ENCODE measurements at places on chromosomes 6 and 20. TPM values are rescaled to one million over a fixed set of nuclear protein-coding genes. Genes with fewer than 3 reads are reported as not detected.

GRCh38 chr6:19834858-19835257 is 2.3 kb upstream of the ID4 start:
- DNase-seq, result no peak

- DNase-seq, result no peak
Observed at GRCh38 chr6:73515204-73515655, 5.6 kb downstream of the EEF1A1 start.

- DNase-seq, result no peak
Observed at GRCh38 chr6:70124882-70125545, 177.9 kb downstream of the COL9A1 start.

GRCh38 chr6:63844287-63844686 is 208.7 kb downstream of the PHF3 start:
- DNase-seq, result no peak

- DNase-seq, result no peak
Observed at GRCh38 chr20:50456452-50457324, 53.5 kb upstream of the PTPN1 start.

- DNase-seq, result no peak
Observed at GRCh38 chr6:159609652-159610178, 83.3 kb downstream of the SOD2 start.

- DNase-seq, result no peak
Observed at GRCh38 chr6:53546281-53546680, 1.4 kb upstream of the GCLC start.

DNA sequence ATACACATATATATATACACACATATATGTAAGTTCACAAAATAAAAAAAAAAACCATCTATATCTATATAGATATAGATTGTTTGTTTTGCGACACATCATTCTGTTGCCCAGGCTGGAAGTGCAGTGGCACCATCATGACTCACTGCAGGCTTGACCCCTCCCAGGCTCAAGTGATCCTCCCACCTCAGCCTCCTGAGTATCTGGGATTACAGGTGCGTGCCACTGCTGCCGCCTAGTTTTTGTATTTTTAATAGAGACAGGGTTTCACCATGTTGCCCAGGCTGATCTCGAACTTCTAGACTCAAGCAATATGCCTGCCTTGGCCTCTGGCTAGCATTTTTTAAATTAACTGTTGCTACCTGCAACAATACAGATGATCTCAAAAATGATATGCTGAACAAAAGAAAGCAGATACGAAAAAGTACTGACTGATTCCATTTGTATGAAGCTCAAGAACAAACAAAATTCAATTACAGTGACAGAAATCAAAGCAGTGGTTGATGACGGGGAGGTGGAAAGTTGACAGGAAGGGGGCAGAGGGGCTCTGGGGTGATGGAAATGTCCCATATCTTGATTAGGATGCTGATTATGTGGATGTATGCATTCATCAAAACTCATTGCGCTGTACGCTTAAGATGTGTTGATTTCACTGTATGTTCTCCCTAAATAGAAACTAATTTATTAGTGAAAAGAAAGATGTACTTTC is 49.6 kb downstream of the ATXN1 start:
- no peak for DNase-seq

ATRN gene
- total RNA-seq, result 34.5 TPM

Measured in left cardiac atrium (tissue), 4 donors.